ENCODE measurements at places on chromosomes 5 and 9.
A peak's percentile ranks its signal among the peaks of the same experiment; 100 is the strongest.

GRCh38 chr9:33893861-33894260, 76.9 kb downstream of the UBE2R2 start:
- no peak for DNase-seq

DNA sequence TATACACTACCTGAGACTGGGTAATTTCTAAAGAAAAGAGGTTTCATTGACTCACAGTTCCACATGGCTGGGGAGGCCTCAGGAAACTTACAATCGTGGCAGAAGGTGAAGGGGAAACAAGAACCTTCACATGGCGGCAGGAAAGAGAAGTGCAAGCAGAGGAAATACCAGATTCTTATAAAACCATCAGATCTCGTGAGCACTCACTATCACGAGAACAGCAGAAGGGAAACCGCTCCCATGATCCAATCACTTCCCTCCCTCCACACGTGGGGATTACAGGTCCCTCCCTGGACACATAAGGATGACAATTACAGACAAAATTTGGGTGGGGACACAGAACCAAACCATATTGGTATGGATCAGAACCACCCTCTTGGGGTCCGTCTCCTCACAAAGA, 44.2 kb upstream of the SPIN1 start:
- no peak for DNase-seq

DNA sequence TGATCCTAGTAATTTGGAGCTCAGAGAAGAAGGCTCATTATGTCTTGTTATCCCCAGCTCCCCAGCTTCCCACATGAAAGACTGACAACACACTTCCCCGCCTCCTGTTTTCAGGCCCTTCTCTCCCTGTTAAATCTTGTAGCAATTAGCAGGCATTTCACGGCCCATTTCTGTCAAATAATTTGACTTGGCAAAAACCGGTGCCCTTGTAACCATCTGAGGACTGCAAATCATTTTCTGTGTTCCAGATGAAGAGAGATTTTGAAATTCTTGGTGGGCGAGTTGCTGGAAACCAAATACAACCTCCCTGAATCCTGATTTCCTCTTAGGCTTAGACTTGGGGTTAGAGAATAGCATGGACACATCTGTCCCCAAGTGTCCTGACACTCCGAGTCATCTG, 109.7 kb downstream of the MSX2 start:
- DNase-seq: no peak

DNA sequence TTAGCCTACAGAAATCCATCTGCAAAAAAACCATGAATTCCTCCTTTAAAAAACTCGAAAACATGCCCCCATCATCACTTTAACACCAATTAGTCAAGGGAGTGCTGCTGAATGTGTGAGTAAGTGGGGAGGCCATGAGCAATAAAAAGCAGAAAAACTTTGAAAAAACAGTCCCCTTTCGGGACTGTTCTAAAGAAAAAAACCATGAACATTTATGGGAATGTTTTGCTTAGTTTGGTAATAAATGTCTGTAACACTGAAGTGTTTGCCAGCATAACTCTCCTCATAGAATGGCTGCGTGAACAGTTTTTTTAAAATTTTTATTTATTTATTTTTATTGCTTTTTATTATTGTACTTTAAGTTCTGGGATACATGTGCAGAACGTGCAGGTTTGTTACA, 99.4 kb upstream of the TARS1 start:
- DNase-seq: no peak

GRCh38 chr9:69471433-69471832, 146.4 kb downstream of the ENTREP1 start:
- no peak for DNase-seq

DNA sequence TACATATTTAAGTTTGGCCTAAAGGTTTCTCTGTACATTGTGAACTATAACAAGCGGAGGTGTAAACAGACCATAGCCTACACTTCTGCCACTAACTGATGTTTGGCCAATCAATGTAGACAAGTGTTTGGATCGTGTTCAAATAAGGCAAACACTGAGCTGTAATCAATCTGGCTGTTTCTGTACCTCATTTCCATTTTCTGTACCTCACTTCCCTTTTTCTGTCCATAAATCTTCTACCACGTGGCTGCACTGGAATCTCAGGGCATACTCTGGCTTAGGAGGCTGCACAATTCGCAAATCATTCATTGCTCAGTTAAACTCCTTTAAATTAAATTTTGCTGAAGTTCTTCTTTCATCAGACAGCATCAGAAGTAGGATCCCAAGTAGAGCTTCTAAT, 140.9 kb downstream of the SLC25A46 start:
- no peak for DNase-seq

DNA sequence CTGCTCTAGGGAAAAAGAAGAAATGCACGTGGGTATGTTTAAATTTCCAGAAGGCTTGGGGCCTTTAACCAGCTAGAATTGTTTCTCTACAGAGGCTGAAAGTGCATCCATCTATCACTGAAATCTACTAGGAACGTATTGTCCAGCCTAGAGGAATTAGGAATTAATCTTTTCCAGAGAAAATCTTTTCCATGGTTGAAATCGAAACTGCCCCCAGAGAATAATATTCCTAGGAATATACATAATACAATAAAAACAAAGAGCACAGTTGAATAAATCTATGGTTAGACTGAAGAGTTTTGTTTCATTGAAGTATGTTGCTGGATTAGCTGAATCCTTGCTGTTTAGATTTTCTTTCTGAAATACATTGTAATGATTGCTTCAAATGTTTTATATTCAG, 378.5 kb downstream of the PLK2 start:
- DNase-seq: no peak

GRCh38 chr5:138595180-138595795, 20.1 kb upstream of the HSPA9 start:
- DNase-seq: no peak

DNA sequence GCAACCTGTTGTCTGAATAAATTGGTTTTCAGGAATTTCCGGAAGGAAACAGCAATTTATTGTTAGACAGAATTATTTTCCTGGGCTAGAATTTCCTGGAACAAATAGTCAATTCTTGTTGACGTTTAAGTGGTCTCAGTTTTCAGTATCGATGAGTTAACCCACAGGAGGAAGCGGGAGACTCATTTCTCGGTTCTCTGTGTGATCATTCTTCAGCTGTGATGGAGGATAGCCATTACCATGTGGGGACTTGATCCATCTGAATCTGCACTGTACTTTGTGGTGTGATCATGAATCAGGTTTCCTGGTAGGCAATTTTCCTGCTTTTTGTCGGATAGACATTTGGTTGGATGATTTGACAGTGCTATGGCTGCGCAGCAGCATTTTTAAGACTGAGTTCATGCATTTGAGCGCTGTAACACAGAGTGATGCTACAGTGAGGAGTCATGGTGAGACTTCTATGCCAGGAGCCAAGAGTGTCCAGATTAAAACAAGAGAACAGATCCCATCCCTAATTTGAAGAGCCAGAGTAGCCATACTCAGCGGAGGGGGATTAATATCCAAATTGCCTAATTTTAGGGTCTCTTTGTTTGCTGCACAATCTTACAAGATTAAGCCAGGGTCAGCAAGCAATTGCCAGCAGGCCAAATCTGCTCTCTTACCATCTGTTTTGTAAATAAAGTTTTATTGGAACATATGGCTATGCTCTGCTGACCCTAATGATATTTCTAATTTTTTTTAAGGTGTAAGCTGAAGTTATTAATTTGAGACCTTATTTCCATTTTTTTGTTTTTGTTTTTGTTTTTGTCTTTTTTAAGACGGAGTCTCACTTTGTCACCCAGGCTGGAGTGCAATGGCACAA, 355.9 kb downstream of the RAB3C start:
- DNase-seq: no peak

DNA sequence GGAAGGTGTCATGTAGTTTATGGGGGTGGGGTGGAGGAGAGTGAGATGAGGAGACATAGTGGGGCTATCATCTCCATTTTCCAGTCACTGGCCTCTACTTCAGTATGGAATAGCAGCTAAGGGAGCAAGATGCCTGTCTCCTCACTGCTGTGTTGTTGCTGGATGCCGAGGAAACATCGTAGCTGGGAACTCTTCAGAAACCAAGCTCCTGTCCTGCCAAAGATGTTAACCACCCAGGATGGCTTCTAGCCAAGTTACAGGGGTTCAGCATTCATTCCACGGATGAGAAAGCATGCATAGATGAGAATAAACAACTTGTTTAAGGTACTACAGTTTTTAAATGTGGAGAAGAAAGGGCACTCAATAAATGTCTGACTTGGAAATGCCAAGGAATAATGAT, 226.5 kb downstream of the ASTN2 start:
- no peak for DNase-seq

DNA sequence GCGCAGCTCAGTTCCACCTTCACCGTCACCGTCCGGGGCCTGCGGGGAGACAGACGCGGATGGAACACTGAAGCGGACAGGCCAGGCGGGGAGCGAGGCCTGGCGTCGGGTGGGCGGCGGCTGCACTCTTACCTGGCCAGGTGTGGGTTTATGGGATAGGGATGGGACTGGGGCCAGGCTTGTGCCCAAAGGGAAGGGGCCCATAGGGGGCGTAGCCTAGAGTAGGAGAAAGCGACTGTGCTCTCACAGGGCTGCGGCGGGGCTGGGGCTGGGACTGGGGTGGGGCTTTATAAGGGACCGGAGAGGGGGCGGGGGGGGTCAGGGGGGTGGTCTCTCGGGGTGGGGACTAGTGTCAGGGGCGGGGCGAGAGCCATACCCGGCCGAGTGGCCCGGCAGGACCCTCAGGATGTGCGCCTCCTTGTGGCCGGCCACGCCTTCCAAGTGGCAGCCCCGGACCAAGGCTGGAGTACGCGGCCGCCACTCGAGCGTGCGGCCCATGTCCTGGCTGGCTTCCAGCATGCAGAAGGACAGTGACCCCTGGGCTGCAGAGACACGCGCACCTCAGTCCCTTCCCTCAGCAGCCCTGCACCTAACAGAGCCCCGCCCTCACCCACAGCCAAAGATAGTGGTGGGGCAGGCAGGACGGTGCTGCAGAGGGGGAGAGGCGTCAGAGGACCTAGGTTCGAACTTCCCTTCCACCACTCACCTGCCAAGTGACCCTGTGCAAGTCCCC, 22.8 kb downstream of the FPGS start:
- DNase-seq: no peak

DNA sequence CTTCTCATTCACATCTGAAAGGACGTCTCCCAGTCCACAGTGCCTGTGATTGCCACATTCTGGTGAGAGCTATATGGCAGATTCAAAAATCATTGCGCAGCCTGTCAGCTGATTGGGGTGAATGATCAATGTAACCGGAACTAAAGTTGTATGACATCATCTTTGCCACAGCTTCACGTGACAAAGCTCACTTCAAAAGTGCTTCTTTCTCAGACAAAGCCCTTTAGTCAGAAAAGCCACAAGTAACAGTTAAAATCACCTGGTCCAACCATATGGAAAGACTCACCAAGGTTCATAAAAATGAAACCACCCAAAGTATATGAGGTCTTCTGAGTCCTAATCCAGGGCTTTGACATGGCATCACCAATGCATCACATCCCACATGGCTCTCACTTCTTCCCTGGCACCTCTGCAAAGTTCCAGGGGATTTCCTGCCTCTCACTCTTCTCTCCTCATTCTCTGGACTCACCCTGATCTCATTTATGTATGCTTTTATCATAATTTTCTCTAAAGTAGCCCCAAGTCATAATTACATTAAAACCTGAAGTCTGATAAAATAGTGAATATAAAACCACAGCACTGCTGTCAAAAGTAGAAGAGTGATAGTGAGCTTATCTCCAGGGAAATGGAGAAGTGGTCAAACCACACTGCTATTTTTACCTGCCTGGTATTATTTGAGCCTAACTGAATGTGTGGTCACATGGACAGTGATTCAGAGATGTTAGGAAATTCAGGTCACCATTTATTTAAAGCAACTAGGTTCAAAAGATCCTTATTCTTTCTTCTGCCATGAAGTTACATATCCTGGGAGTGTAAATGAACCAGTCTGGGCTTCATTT, 193.1 kb upstream of the PTGER4 start:
- no peak for DNase-seq

- peak; percentile 76 for DNase-seq
These were observed 310.2 kb downstream of the ARRDC3 start for GRCh38 chr5:91072881-91073280.

DNA sequence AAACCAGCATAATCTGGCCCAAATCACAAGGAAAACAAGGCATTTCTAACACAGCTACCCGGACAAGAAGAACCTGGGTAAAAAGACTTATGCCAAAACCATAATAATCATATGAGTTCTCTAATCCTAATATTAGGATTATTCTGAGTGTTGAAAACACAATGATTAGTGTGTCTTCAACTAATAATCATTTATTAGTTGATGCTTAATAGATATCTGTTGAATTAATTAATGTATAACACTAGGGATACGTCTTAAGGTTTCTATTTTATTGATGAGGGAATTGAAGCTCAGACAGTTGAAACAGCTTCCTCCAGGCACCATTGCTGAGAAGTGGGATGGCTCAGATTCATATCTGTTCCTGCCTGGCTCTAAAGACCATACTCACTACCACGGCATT, 112.2 kb downstream of the DOCK2 start:
- DNase-seq: no peak

- no peak for DNase-seq
These were observed 15.2 kb downstream of the MRPL36 start for GRCh38 chr5:1784197-1785050.

- peak; percentile 26 for DNase-seq
These were observed 263.5 kb downstream of the CD180 start for GRCh38 chr5:66933066-66933465.

DNA sequence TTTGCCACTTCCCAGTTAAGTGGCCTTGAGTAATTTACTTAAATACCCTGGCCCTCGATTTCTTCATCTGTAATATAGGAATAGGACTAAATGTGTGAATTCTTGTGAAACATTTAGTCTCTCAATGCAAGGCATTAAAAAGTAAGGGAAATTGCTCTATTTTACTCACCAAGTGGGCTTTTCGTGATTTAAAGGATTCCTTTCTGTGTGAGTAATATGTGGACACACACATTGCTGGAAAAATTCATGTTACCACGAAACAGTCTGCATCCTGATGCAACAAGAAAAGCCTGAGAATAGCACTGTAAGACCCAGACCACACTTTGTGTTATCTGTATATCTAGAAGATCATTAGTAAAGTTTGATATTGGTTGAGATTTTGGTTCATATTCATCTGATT, 1243.0 kb upstream of the CDH9 start:
- DNase-seq: no peak

Data from BJ (cell line).